ENCODE measurements at places on chromosomes 7 and 10.

DNA sequence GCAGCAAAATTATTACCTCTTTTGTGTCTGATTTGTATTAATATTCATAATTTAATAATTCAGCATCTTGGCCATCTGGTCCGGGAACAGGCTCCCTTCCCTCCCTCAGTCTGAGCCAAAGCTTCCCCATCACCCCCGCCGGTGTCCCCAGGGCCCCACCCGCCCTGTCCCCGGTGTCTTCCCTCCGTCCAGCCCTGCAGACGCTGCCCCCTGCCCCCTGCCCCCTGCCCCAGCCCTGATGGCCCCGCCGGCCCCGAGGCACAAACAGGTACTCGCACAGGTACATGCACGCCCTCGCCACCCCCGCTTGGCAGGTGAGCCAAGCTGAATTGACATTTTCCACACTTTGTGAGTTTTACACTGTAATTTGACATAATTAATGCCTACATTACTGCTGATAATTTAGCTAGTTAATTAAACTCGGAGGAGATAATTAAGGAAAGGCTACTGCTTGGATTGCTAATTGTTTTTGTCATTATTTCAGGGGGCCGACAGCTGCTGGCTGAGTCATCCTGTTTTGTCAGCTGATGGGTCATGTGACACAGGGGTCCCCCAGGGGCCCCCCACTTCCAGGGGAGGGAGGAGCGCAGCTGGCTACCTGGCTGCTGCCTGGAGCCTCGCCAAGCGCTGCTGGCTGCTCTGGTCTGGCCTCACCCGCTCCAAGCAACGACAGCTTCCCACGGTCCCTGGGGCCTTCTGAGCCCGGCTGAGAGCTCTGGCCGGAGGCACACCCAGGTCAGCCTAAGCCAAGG lies 36.6 kb downstream of the MICALL2 start:
- DNase-seq, result no peak

DNA sequence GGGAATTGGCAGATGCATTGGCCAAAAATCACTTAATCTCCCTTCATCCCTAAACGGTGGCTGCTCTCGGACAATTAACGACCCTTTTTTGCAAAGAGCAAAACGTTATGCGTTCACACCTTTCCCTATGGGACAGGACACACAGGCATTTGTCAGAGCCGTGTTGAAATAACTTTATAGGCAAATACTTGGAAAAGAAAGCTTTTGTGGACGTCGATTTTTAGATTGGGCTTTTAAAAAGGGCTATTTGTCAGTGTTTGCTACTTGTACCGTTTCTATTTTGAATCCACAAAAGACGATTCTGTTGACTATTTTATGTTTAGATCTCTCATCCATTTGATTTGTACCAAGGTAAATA lies 245.6 kb downstream of the SLC25A13 start:
- DNase-seq, result no peak

- DNase-seq, result no peak
These were observed 19.8 kb upstream of the TSPAN12 start for GRCh38 chr7:120877701-120878100.

- no peak for DNase-seq
These were observed 1.4 kb downstream of the RAB11FIP2 start for GRCh38 chr10:118045158-118045836.

DNA sequence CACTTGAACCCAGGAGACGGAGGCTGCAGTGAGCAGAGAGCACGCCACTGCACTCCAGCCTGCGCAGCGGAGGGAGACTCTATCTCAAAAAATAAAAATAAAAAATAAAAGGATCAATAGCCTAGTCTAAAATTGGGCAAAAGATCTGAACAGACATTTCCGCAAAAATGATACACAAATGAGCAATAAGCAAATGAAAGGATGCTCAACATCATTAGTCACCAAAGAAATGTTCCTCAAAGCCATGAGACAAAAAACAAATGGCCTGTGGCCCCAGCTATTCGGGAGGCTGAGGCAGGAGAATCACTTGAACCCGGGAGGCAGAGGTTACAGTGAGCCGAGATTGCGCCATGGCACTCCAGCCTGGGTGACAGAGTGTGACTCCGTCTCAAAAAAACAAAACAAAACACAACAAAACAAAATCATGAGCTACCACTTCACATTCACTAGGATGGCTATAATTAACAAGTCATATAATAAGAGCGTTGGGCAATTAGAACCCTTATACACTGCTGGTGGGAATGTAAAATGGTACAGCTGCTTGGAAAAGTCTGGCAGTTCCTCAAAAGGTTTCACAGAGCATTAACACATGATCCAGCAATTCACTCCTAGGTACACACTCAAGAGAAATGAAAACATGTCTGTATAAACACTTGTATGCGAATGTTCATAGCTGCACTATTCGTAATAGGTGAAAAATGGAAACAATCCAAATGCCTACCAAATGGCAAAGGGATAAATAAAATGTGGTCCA lies 3.1 kb downstream of the DAGLB start:
- no peak for DNase-seq

GRCh38 chr10:74078037-74078436 lies 72.6 kb downstream of the AP3M1 start:
- peak; percentile 7 for DNase-seq

- no peak for DNase-seq
These were observed 933.6 kb upstream of the ZWINT start for GRCh38 chr10:57294698-57295097.

- DNase-seq, result no peak
These were observed 58.3 kb upstream of the KDM7A start for GRCh38 chr7:140235114-140235513.

DNA sequence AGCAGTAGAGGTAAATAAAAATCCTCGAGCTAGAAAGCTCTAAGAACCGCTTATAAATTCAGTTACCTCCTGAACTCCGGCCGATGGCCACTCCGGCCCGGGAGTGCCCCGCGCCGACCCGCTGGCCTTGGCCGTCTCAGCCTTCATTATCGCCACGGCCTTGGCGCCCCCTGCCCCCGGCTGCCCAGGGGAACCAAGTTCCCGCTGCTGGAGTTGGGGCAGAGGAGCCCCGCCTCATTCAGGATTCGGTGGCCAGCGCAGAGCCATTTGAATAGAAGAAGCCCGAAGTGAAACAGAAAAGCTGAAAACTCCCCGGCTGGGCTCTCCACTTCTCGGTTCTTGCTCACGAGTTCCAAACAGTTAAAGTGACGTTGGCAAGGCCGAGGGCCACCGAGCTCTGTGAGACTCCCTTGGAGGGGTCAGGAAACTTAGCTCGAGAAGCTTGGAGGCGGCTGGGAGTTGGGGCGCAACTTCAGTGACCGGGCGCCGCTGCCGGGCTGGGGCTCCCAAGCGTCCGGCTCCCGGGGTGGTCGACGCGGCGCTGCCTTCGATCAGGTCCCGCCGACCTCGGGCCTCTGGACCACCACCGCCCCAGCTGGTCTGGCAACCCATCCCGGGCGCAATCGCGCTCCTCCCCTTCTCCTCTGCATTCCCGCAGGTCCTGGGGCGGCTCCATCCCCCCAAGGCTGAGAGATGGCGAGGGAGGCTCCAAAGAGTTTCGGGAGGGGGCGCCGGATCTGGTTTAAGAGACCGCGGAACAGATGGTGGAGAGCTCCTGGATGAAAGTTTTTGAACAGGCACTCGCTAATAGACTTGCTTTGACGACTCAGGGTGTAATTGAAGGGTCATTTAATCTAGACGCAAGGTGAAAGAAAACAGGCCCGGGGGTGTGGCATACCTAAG lies 5.8 kb upstream of the FEZF1 start:
- no peak for DNase-seq

DNA sequence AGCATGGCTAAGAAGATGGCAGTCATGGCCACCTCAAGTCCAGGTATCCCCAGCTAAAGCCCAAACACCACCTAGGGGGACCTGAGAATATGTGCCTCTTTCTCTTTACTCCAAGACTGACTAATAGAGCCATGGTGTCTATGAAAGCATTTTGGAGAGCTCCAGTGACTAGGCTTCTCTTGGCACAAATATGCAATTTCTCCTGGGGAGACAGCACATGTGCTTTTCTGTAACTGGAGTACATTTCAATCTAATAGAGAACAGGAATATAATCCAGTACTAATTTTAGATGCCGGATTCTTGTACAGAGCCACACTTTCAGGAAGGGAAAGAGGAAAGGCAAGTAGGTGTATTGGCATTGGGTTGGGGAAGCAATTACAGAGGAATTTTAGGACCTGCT lies 260.1 kb downstream of the BMPER start:
- no peak for DNase-seq

Data from activated CD4-positive, CD25-positive, alpha-beta regulatory T cell (primary cell).